Common myeloid progenitor, CD34-positive (primary cell): ENCODE measurements at places on chromosomes 2 and 18.

- DNase-seq: no peak
Observed at GRCh38 chr18:9519399-9519798, 44.1 kb downstream of the RALBP1 start.

- no peak for DNase-seq
Observed at GRCh38 chr2:8798393-8798792, 39.0 kb downstream of the KIDINS220 start.

DNA sequence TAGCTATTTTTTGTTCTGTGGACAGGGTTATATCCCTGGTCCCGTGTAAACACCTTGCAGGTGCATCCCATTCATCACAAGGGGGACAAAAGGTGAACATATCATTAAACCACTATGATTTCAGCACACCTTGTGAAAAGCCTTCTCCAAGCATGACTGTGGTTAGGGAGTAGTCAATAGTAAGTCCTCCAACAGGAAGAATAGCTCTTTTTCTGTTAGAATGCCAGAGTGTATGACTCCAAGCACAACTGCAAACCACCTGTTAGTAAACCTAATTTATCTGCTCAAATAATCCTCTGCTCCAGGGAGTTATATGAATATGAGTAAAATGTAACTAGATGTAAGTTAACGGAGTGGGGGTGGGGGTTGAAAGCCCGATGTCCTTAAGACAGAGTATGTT is 240.5 kb downstream of the AGPS start:
- no peak for DNase-seq

- DNase-seq: peak; percentile 27
Observed at GRCh38 chr2:27085673-27086089, 891 bp upstream of the KHK start.

DNA sequence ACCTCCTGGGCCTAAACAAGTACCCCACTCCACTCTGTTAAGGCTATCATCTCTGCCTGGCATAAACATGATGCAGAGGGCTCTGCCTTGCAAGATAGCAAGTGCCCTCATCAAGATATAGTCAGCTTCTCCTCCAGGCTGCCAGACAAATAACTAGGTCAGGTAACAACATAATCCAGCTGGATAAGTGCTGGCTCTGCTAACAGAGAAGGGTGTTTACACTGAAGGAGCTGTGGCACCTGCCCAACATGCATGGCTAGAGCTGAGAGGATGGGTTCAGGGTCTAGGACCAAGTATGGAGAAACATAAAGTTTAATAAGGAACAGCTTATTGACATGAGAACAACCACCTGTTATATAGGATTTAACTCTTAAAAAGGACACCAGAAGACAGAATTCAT is 42.8 kb downstream of the DLGAP1 start:
- DNase-seq: no peak

GRCh38 chr2:192546565-192546964 is 351.8 kb upstream of the TMEFF2 start:
- peak; percentile 28 for DNase-seq

DNA sequence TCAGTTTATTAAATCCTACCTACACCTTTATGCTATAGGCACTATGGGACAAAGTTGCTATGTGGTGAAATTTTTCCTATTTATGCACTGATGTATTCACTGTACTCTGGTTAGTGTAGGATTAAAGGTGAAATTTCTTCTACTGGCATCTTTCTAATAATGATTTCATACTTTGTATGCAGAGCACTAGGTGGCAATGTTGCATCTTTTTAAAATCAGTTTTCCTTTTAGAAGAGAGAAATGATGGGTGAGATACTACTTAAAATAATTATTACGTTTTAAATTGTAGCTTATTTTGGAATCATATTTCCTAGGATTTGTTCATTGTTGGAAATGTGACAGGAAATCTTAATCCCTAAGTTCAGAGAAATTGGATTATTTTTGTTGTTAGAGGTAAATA is 150.9 kb downstream of the CD8B2 start:
- DNase-seq: peak; percentile 64
